ENCODE measurements at places on chromosomes 2 and 18.

DNA sequence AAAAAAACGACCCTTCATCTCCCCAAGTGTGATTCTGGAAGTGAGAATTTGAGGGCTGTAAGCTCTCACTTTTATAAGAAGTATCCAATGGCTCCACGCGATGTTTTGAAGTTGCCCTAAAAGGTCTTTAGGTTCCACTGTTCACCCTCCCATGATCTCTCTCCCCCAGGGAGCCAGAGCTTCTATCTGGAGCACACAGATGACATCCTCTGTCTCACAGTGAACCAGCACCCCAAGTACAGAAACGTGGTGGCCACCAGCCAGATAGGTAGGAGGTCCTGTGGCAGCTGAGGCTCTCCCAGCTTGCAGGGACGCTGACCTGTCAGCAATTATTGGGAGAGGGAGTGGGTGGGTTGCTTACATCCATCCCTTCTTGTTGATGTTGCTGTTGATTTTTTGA is 97.8 kb downstream of the RTN4 start:
- no peak for DNase-seq

- no peak for DNase-seq
Observed at GRCh38 chr2:64737547-64737946, 83.8 kb upstream of the SERTAD2 start.

- no peak for DNase-seq
Observed at GRCh38 chr18:72637299-72637698, 93.2 kb upstream of the CBLN2 start.

DNA sequence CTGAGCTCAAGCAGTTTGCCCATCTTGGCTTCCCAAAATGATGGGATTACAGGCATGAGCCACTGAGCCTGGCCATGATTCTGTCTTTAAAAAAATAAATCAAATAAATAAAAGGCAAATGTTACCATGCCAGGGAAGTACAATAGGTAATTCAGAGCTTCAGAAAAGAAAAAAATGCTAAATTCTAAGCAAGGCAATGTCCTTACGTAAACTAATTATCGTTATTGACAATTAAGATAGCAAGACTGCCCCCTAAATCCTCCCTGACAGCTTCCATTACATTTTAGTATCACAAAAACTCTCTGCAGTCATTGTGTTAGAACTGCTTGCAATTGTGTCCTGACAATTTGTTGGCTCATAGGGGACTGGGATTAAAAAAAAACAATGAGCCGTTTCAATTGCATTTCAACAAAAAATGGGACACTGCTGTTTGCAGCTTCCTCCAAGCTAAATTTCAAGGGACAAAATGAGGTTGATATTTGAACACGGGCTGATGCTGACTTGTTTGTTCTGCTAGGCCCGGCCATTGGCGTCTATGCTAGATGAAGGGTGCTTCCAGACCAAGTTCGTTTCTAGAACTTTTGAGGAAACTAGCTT is 88.9 kb downstream of the MOGAT1 start:
- DNase-seq: no peak

GRCh38 chr18:57816208-57816954 is 13.3 kb upstream of the ATP8B1 start:
- DNase-seq: no peak

DNA sequence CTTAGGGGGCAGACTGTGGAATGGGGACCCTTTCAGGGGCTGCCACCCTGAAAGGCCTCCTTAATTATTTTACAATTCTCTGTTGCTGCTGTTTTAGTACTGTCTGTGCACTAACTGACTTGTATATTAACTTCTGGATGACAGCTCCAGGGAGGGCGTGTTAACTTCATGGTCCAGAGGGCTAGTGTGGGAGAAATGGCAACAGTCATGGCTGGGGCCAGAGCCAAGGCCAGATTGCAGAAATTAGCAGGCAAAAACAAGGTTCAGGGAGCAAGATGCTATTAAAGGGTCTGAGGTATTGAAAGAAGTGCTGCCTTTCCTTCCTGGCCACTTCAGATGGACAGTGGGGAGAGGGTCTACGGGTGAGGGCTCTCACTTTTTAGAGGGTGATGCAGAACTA is 9.1 kb downstream of the WIPF1 start:
- no peak for DNase-seq

- DNase-seq: peak; percentile 59
Observed at GRCh38 chr2:223993634-223994232, 36.5 kb downstream of the MRPL44 start.

GRCh38 chr18:49972535-49972934 is 159.2 kb upstream of the ACAA2 start:
- no peak for DNase-seq

GRCh38 chr2:116098049-116098448 is 1655.6 kb downstream of the DPP10 start:
- DNase-seq: no peak

- no peak for DNase-seq
Observed at GRCh38 chr2:9146646-9147045, 60.0 kb upstream of the ASAP2 start.

DNA sequence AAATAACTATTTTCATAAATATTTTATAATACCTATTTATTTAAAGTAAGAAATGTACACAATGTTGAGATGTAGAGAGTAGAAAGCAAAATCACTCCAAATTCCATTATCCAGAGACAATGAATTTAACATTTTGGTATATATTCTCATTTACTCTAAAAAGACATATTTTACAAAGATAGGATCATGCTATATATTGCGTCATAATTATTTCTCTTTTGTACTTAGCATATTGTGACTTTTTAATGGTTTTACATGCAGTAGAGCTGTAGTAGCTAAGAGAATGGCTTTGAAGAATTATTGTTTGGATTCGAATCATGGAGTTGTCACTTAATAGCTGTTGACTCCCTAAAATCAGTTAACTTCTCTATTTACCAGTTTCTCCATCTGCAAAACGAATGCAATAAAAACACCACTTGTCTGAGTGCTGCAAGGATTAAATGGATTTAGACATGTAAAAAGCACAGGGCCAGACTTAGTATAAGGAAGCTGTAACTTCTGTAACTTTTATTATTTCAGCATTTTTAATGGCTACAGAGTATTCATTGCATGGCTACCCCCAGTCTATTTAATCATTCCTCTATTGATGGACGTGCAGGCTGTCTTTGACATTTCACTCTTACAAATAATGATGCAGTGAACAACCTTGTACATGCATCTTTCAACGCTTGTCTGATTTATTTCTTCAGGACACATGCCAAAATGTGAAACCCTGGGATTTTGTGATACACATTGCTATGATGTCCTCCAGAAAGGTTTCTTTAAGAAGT is 33.2 kb downstream of the KCNS3 start:
- no peak for DNase-seq
